ENCODE measurements at places on chromosomes 13 and 19.

GRCh38 chr13:66139250-66139649, 1090.9 kb downstream of the PCDH9 start:
- DNase-seq: no peak

DNA sequence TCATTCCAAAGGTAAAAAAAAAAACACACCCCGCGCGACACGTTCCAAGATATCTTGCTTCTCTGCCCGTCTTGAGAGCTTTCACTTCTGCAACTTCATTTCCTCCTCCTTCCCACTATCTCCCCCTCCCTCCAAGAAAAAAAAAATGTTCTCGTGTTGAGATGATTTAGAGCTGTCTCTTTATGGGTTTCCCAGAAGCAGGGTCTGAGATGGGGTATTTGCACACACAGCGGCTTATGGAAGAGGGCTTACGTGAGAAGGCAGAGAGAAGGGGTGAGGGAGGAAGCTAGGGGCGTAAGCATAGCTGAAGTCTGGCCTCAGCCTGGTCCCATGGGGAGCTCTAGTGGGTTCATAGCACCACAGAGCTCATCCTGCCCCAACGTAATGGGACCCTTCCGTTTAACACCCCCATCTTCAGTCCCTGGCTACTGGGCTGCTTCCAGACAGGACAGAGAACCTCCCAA, 31.3 kb upstream of the USE1 start:
- DNase-seq: no peak

- no peak for DNase-seq
These were observed 135.6 kb downstream of the PAN3 start for GRCh38 chr13:28273919-28274318.

DNA sequence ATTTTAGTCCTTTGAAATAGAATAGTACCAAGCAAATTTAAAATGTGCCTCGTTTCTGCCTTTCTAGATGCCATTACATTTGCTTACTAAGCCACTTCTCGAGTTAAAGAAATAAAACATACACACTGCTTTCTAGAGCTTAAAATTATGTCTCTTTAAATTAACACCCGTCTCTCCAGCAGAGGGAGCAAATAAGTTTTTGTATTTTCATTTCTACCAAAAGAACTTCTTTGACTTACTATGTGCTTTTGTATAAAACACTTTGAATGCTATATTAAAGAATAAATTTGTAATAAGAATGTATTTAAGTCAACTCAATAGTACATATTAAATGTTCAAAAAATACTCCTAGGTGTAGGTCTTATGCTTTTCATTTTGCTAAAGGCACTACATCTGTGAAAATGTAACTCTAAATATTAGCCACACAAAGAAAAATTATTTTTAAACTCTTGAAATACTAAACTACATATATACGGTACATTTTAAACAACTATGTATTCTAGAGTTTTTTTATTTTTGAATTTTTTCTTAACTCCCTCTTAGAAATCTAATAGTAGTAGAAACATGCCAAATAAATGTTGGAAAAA, 269.3 kb upstream of the MIR17HG start:
- DNase-seq: no peak

DNA sequence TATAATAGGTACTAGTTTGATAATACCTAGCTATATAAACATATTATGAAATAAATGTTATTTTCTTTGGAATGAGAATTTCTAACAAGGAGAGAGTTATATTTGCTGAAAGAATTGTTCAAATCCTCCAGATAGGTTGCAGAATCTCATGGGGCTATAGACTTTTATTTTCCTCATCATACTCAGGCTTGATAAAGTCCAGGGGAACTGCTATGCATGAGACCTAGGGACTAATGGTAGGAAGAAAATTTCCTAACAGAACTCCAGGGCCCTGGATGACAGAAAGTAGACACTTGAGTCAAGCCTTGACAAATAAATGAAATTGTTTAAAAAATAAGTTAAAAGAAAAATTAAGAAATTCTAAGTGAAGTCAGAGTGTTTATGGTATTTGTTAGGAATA, 138.5 kb upstream of the DACH1 start:
- no peak for DNase-seq

- DNase-seq: no peak
These were observed 810.4 kb downstream of the DACH1 start for GRCh38 chr13:71056581-71056980.

- no peak for DNase-seq
These were observed 450 bp downstream of the NDUFA11 start for GRCh38 chr19:5903056-5903623.

DNA sequence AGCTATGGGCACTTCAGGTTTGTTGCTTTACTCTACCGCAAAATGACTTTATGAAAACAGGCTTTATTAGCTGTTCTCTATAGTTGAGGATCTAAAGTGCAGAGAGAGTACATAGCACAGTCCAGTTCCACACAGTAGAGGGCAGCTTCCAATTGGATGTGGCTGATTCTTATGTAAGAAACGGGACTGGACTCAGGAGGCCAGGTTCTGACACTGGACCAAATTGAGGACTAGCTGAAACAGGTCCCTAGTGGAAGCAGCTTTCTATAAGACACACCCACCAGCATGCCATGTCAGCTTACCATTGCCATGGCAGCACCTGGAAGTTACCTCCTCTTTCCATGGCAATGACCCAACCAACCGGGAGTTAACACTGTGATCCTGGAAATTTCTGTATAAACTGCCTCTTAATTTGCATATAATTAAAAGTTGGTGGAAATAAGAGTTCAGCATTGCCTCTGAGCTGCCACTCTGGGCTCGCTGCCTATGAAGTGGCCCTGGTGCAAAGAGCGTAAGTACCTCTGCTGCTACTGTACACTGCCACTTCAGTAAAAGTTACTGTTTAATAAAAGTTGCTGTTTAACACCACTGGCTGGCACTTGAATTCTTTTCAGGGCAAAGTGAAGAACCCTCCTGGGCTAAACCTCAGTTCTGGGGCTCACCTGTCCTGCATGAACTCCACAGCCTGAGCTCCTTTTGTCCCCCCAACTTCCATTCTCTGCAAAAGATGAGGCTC, 211.9 kb upstream of the SLC10A2 start:
- DNase-seq: no peak

- no peak for DNase-seq
These were observed 171.7 kb upstream of the MAB21L1 start for GRCh38 chr13:35648201-35648600.

DNA sequence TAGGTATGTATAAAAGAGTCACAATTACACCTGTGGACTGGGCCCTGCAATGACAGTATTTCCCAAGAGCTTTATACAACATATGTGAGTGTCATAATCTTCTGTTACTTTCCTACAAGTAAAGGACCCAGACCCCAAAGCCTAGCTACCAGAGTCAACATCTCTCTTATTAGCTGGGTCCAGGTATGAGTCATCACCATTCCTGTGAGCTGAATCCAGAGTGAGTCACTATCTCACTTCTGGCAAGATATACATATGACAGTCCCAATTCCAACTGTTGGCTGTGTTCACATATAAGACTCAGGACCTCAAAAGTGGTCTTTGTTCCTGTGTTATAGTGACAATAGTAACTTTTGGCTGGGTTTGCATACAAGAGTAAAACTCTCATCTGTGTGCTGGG, 46.7 kb downstream of the ZNF729 start:
- DNase-seq: no peak

- no peak for DNase-seq
These were observed 38.6 kb upstream of the FBXL3 start for GRCh38 chr13:77065461-77066147.

- DNase-seq: no peak
These were observed 11.0 kb downstream of the ZNF552 start for GRCh38 chr19:57803594-57804325.

DNA sequence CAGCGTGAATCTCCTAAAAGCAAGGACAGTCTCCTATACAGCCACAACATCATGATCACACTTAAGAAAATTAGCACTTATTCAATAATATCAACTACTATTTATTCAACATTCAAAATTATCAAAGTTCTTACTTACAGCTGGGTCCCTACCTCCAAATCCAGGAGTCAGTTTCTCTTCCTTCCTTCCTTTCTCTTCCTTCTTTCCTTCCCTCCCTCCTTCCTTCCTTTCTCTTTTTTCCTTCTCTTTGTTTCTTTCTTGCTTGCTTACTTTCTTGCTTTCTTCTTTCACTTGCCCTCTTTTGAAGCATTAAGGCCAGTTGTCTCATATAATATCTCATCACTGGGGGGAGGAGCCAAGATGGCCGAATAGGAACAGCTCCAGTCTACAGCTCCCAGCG, 107.6 kb downstream of the DCT start:
- DNase-seq: no peak

- no peak for DNase-seq
These were observed 201.7 kb upstream of the UBL3 start for GRCh38 chr13:30052120-30052519.

DNA sequence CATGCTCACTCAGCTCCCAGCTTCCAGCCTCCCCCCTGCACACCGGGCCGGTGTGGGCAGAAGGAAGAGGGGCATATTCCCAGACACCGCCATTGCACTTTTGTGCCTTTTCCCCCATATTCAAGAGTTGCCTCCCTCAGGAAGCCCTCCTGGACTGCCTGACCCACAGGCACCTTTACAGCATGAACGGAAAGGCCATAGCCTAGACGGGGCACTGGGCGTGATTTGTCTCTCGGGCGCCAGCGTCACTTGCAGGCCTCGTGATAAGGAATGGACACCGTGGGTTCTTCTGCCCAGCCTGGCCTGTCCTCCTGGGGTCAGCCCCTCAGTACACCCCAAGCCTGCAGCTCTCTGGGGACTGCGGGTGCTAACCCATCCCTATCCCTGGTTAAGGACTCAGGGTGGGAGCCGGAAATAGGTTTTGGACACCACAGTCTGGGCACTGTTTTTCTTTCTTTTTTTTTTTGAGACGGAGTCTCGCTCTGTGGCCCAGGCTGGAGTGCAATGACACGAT, 933 bp upstream of the UQCR11 start:
- no peak for DNase-seq

DNA sequence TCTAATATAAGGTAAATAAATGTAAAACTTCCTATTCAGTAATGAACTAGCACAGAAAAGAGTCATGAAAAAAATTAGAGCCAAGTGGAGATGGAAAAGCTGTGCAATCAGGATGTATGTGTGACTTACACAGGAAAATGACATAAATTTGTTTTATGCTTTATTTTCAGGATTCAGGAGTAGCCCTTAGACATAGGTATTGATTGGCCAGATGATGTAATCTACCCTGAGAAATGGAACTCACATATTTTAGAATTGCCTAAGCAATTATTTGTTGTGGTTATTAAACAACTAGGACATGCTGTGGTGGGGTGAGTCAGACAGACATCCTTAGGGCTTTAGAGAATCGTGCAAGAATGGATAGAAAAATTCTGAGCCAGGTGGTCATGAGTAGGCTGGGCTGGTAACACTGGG, 110.6 kb downstream of the PCDH9 start:
- DNase-seq: no peak

DNA sequence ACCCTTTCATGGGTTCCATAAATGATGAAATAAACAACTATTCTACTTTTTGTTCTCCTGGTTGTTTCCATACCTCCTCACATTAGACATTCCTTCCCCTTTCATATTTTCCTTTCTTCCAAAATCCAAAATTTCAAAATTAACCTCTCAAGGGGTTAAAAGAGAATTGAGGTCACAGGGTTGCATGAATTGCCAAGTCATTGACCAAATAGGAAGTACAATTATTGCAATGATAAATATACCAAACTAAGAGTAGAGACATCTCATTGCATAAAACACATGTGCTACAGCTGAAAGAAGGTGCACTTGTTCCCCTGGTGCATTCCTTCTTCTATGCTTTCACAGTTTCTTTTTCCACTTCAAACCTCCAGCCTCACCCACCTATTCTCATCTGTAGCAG, 136.1 kb downstream of the KCTD12 start:
- no peak for DNase-seq

- DNase-seq: no peak
These were observed at the start of gene VAV1 for GRCh38 chr19:6772028-6772865. TSS of gene VAV1 (plus strand) at chr19:6772708. CDS start at chr19:6772808, 100 bp downstream.

- no peak for DNase-seq
These were observed 7.5 kb upstream of the PDCD5 start for GRCh38 chr19:32573492-32573794.

DNA sequence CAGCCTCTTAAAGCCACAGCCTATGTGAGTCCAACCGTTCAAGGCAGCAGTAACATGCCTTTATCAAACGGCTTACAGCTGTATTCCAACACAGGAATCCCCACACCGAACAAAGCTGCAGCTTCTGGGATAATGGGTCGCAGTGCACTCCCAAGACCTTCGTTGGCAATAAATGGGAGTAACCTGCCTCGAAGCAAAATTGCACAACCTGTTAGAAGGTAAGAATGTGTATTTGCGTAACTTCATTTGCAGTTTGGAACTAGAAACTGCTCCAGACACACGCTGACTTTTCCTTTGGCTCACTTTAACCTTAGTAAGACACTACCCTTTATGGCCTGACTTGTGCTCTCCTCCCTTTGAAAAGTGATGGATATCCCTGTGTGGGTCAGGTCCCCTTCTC, 63.4 kb downstream of the SLAIN1 start:
- no peak for DNase-seq

DNA sequence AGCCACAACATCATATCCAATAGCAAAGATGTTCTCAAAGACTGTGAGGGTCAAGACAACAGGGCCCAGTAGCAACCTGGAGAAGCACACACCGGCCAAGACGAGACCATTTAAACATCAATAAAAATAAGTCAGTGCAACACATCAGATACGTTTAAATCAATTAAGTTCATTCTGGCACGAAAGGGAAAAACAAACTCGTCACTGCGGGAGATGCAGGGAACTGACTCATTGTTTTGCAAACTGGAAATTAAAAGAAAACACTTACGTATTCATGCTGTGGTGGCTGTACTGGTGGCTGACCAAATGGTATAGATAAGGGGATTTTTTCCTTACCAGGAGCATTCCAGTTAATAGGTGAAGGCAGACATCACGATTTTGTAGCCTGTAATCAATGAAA, 26.3 kb upstream of the SLC15A1 start:
- no peak for DNase-seq

DNA sequence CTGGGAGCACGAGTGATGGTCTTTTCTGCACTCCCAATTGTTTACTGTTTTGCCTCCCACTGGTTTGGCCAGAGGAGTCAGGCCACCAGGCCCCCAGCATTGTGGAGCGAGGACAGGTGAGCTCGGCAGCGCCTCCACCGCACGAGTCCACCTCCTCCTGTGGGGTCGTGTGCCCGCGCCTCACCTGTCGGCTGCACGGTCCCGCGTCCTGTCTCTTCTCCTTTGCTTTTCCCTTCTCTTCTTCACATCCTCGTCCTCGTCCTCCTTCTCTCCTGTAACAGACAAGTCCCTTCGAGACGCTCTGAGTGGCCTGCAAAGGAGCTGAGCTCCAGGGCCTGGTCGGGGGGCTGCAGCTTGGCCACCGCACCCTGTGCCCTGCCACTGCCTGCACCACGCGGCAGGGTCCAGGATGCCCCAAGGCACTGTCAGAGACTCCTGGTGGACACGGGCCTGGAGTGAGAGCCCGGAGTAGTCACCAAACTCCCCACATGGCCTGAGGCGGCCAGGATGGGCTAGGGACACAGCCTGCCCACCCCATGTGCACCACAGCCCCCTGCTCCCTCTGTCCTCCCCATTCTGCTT, 11.4 kb downstream of the AKAP8 start:
- DNase-seq: no peak

All from cortex of kidney (tissue), 1 donor.